Stimulated activated CD8-positive, alpha-beta memory T cell treated with anti-CD3 and anti-CD28 coated beads, Interleukin-12 subunit alpha, Interleukin-12 subunit beta, amount 100 ng/mL, for 1 hour (primary cell): ENCODE measurements at places on chromosomes 1 and 21.

DNA sequence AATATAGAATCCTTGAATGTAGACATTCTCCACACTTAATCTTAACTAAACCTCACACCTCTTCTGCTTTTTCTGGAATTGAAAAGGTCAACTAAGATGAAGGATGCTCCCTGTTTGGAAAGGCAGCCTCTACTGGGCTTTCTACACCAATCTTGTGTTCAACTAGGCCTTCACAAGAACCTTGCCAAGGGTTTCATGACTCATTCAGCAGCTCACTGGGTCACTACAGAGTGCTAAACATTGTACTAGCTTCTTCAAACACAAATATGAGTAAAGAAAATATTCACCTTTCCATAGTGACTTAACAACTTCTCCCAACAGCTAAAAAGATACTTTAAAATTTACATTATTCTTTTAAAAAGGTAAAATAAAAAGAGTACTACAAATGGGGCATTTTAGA lies 135.3 kb upstream of the PRMT6 start:
- no peak for DNase-seq

- no peak for DNase-seq
Measured at GRCh38 chr1:1356796-1357401, 1.5 kb downstream of the MXRA8 start.

DNA sequence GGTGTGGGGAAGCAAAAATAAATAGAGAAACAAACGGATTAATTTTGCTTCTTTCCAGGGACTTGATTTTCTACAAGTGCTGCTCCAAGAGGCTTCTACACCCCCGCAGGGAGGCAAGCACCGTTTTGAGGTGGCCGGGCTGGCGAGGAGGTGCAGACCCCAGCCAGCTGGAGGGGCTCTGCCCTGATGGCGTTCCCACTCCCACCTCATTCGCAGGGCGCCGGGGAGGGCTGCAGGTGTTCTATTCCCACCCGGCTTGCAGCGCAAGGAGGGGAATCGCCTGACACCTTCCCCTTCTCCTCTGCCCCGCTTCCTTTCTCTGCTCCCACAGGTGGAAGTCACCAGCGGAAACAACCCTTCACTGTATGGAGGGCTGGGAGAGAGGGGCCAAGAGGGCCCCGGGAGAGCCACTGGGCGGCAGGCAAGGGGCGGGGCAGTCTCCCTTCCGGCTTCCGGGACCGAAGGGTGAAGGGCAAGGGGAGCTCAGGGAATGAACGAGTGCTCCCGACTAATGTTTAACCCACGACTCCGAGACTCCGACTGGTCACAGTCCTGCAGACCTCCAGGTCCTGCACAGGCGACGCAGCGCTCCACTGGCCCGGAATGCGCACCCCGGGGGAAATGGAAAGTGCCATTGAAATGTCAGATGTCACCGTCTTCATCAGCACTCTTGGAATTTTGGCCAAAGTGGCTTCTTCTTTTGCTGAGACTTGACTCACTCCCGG lies 29.1 kb downstream of the TEX35 start:
- peak; percentile 11 for DNase-seq

DNA sequence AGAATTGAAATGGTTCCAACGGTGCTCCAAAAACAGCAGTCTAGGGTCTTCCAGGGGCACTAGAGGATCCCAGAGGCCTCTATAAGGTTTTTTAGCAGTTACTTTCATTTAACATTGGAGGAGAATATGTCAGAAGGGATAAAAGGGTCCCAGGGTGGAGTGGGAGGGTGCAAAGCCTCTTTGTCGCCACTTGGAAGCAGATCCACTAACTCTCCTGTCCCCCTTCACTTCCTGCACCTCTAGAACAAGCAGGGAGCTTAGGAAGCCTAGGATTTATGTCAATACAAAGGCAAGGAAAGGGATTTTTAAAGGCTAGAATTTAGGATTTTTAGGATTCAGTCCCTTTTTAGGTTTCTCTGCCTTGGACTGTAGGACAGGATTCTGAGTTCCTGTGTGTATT lies 8.3 kb downstream of the PCP4L1 start:
- no peak for DNase-seq

DNA sequence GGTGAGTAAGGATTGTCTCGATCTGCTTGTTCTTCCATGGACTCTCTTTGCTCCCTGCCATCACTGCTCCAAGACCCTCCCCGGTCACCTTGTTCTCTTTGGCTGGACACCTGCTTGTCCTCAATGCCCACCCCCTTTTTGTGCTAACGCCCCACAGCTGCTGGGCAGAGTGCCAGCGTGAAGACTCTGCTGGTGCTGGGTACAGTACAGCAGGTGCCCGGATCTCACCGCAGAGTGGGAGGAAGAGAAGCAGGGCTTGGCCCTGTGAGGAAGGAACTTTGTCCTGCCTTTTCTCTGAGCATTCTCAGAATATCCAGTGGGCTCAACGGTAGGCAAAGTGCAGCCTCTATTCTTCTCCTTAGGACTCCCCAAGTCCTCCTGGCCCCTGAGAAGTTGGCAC lies 90.1 kb downstream of the PLXNA2 start:
- DNase-seq = no peak

DNA sequence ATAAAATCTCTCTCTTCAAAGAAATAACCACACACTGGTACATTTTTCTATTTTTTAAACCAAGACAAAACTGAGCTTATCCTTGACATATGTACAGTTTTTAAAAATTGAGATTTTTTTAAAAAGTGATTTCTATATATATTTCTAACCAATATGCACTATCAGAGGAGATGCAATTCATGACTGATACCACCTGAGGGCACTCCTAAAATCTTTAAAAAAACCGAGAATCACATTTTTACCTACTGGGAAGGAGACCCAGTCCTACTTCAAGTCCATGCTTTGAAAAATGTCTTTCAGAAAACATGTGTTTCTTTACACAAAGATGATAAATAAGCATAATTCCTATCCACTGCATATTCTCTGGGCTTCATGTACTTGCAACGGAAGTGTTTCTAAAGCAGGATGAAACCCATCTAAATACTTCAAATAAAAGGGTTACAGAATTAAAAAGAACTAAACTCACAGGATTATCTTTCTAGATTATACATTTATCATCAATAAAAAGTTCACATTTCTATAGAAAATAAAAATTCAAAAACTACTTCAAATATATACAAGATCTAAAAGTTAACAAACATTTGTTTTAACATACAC lies 98.6 kb downstream of the ENAH start:
- no peak for DNase-seq

GRCh38 chr21:46604329-46604974 lies 430 bp downstream of the S100B start:
- DNase-seq = no peak

DNA sequence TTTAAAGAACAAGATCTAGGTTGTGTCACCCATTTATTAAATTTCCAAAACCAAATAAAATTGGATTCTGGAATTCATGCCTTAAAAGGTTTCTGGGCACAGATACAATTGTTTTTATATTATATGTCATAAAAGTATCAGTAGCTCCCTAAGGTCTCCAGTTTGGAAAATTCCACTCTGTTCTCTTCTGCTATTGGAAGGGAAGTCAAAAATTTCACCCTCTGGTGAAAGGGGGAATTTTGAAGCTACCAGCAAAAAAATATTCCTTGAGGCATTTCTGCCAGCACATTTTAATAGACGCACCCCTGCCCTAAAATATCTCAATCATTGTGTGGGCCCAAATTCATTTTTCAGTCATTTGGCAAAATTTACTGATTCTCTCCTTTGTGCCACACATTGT lies 285.7 kb upstream of the SGIP1 start:
- no peak for DNase-seq

DNA sequence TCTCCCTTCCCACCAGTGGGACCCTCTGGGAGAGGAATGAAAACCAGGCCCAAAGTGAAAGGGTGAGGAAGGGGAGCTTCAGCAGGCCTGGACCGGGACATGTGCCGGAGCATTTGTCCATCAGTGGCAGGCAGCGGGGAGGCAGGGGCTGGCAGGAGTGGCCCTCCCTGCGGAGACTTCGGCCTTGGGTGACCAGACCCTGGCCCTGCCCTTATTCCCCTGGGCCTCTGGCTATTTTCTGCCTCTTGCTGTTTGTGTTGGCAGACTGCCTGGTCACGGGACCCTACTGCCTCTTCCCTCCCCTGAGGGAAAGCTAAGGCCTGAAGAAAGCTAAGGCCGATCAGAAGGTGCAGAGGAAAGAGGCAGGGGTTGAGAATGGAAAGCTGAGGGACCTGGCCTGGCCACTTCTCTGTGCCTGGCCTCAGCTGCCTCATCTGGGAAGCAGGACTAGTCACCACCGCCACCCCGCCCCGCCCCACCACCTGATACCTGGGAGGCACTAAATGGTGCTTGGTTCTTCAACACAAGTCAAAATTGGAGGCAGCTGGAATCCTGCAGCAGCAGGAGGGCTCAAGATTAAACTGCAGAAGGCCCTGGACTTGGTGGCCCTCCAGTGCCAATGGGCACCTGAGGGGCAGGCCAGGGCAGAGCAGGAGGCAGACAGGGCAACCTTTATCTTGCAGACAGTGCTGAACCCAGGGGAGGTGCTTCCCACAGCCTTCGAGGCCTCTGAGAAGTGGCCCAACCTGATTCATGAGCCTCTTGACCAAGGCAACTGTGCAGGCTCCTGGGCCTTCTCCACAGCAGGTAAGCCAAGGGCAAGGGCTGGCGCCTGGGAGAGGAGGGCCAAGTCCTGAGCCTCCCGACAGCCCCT lies 7.9 kb downstream of the TINAGL1 start:
- no peak for DNase-seq

DNA sequence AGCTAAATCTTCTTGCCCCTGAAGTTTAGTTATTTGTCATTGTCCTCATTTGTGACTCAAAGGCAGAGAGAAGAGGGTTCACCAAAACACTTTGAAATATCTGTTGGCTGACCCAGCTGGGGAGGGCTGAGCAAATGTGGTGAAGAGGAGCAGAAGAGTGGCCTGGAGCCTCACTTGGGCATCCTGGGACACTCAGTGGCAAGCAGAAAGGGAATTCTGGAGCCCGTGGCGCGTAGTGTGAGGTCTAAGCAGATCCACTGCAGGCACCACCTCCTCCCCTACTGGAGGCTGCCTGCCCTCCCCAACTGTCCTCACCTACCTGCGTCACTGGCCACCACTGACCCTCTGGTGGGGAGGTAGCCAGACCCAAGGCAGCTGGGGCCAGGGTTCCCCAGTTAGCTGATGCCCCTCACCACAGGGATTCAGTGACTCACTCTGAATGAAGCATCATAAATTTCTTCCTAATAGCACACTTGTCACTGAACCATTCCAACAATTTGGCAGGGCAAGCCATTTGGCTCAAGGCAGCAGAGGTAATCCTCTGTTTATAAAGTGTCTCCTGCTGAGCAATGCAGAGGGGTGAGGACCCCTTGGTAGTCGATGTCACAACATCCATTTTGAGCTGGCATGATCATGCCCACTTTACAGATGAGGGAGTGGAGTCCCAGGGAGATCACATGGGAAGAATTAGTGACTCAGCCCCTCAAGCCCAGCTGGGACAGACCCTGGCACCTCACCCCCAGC lies 80.3 kb downstream of the NENF start:
- DNase-seq = no peak

DNA sequence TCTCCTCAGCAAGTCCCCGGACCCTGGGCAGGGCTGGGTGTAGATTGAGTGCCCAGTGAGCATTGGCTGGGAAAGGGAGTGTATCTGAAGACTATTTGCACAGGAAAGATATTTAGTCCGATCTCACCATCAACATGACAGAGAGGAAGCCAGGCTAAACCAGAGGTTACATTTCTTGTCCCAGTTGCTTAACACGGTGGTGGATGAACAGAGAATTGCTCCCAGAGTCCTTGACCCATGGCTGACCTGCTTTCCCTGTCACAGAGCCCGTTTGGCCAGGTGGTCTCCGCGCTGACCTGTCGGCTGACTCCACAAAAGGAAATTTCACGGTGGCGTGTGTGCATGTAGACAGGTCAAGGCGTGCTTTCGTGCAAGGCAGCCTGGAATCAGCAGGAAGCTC lies 83.5 kb downstream of the BEND5 start:
- DNase-seq = no peak

DNA sequence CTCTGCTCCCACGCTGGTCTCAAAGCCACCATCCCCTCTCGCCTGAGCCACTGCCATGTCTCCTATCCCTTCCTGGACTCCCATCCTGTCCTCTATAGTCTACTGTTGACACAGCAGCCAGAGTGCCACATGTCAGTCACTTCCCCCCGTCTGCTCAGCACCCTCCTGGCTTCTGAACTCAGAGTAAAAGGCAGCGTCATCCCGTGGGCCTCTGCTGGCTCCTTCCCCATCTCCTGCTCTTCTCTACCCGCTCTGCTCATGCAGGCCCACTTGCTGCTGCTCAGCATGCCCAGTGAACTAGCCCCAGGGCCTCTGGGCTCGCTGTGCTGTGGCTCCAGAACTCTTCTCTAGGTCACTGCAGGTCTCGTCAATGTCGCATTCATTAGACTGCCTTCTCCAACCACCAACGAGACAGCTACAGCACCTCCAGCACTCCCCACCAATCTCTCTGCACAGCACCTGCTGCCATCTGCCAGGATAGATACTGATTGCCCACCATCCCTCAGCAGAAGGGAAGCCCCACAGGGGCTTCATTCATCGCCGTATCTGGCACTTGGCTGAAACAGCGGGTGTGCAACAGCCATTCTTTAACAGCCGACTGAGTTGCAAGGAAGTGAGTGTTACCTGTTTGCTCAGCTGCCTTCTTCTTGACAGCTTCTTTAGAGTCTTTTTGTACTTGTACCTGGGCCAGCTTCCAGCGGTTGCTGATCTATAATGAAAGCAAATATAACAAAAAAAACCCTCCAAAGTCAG lies 11.8 kb upstream of the SRM start:
- no peak for DNase-seq

DNA sequence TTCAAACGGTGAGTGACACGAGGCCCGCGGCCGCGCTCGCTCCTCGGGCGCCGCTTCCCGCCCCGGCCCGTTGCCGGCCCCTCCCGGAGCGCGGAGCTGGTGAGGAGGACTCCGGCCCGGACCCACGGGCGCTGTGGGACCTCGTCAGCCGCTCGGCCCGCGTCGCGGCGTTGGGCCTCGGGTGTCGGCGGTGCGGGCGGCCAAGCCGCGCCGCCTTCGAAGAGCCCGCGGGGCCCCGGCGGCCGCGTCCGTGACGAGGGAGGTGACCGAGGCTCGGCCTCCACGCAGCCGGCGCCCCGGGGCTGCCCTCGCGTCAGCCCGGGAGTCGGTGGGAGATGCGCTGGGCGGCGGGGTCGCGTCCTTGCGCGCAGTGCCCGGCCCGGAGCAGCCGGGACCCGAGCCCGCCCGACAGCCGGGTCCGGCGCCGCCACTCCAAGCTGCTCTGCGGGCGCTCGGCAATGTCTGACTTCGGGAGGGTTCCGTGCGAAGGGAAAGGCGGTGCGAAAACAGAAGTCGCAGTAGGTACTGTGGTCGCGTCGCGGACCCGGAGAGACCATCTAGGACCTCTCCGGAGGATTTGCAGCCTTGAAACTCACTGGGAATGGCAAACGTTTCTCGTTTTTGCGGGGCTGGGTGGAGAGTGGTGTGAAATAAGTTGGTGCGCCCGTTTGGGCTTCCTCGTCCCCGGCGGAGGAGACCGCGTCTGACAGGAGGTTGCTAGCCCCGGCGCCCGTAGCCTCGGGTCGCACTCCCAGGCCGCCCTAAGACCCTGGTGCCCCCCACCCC lies 829 bp downstream of the SPEN start:
- DNase-seq = peak; percentile 29

GRCh38 chr1:43035821-43036741 lies 77.4 kb upstream of the SLC2A1 start:
- no peak for DNase-seq
